ENCODE measurements at places on chromosomes 2 and 18. TPM values are rescaled to one million over a fixed set of nuclear protein-coding genes. Genes with fewer than 3 reads are reported as not detected.

The AQP12A gene
- total RNA-seq = not detected

The NT5C1B gene
- not detected for total RNA-seq

The ASTL gene
- not detected for total RNA-seq

The PROKR1 gene
- not detected for total RNA-seq

The NAT8 gene
- total RNA-seq = not detected

The CPS1 gene
- total RNA-seq = 10.5 TPM

The GPBAR1 gene
- total RNA-seq = not detected
